ENCODE measurements at places on chromosomes 4 and X.

DNA sequence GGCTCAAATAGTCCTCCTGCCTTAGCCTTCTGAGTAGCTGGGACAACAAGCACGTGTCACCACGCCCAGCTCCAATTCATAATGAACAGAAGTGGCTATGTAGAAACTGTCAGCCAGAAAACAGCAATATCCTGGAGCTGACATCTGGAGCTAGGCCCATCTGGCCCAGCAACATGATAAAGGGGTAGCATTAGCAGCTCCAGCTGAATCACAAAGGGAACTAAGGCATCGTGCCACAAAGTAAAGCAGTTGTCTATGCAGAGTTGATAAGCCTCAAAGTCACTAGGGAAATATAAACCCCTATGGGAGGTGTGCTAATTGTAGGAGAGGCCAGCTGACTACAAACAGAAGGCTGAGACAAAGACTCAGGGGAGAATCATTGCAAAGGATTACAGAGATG is 270.5 kb upstream of the GPC4 start:
- no peak for DNase-seq

- DNase-seq, result no peak
Measured at GRCh38 chrX:7586126-7586525, 256.8 kb upstream of the VCX start.

GRCh38 chr4:161314371-161314770 is 849.4 kb downstream of the FSTL5 start:
- DNase-seq, result no peak

DNA sequence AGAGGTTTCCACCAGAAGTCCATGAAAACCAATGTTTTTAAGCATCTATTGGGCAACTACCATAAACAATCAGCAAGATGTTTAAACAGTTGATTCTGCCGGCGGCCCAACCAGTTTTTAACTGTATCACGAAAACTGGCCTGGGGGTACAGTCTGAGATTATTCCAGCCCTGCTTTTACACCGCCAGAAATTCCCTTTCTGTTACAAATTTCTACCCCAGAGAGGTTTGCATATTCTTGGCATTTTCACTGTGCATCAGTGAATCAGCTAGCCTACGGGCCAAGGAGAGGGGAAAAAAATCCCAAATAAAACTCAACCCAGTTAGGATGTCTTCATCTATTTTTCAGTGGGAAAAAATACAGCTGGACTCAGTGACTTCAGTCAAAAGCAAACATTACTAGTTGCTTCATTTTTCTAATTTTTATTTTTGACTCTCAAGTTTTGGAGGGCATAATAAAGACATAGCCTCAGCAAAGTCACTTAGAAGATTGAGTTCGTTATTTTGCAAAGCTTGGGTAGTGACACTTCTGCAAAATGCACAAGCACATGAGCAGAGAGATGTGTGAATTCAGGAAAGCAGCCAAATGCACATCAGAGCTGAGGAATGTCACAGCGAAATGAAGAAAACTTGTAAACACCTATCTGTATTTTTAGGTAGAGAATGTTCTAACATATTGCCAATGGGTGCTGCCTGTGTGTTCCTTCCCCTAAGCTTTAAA is 167.8 kb upstream of the GK2 start:
- no peak for DNase-seq

- DNase-seq, result no peak
Measured at GRCh38 chr4:37555322-37555721, 130.9 kb downstream of the RELL1 start.

DNA sequence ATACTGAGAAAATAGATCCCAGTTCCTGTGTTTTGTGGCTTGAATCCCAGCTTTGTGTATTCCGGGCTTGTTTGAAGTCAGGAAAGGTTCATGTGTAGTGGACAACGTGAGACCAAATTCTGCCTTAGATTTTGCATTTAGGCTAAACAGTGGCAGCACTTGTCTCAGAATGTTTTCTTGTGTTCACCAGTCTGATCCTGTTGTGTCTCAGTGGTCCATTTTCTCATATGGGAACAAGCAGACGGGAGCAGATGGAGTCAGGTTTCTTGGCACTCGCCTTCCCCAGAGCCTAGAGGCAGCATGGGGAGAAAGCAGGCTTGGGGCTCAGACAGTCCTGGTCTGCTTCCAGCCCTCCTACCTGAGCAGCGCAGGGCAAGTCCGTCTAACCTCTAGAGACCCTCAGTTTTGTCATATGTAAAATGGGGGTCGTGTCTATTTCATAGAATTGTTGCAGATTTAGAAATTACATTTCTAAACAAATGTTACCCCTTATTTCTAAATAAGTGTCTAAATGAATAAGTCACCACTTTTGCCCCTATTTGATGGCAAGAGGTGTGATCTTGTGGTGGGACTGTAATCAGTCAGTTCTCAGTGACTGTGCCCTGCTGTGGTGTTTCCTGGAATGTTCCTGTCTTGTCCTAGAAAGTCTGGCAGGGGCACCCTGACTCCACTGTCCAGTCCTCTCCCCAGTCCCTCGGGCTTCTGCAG is 28.3 kb upstream of the MSANTD1 start:
- DNase-seq, result no peak

DNA sequence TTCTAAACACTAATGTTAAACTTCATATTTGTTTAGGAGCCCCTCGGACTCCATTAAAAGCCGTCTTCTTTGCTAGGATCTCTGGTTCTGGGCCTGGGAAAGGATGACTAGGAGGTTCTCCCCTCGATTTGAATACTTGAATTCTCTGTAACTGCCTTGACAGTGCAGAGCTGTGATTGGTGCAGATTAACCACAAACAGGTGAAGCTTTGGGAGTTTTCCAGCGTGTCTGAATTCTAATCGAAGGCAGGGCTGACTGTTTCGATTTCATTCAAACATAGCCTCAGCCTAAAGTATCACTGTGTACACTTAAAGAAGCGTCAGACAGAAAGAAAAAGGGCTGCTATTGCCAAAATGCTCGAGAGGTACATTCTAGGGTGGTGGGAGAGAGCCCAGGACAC is 29.0 kb downstream of the TFDP3 start:
- no peak for DNase-seq

DNA sequence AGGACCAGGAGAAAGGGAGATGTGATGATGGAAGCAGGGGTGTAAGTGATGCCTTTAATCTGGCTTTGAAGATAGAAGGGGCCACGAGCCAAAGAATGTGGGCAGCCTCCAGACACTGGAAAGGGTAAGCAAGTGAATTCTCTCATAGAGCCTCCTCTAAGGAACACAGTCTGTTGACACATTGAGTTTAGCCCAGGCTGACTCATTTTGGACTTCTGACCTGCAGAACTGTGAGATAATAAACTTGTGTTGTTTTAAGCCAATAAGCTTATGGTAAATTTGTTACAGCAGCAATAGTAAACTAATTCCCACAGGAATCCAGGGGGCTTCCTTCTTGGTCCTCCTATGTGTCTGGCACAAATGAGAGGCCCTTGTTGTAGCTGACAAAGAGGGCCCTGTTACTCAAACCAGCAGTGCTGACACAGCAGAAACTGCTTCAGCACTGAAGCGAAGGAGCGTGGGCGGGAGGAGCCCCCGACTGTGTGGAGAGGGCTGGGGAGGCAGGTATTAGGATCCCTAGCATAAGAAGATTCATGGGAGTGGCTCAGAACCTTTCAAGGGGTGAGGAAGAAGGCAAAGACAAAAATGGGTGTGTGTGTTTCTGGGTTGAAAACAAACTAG is 268.7 kb downstream of the NR3C2 start:
- DNase-seq, result no peak

GRCh38 chr4:133624744-133625143 is 475.6 kb downstream of the PCDH10 start:
- no peak for DNase-seq

DNA sequence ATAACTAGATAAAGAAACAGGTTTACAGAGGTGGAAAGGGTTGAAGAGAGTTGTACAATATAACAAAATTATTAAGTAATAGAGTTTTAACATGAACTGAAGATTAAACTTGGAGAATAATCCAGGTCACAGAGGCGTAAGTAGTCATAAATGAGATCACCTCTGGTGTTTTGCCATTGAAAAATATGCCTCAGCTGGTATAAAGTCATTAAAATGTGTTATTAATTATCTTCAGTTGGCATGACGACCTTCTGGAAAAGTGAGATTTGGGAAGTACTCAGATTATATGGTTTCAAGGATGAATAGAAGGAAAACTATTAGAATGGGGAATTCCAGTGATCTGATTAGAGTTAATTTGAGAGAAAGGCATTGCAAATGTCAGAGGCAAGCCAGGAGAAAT is 237.5 kb upstream of the ANXA10 start:
- DNase-seq, result no peak

- no peak for DNase-seq
Measured at GRCh38 chr4:104758574-104758973, 263.9 kb upstream of the CXXC4 start.

- no peak for DNase-seq
Measured at GRCh38 chr4:143178923-143179322, 5.8 kb upstream of the USP38 start.

- no peak for DNase-seq
Measured at GRCh38 chr4:79651456-79651855, 243.4 kb upstream of the GK2 start.

- DNase-seq, result no peak
Measured at GRCh38 chr4:139628184-139629012, 37.2 kb upstream of the MGST2 start.

- DNase-seq, result no peak
Measured at GRCh38 chr4:32932156-32932555, 2212.0 kb downstream of the PCDH7 start.

DNA sequence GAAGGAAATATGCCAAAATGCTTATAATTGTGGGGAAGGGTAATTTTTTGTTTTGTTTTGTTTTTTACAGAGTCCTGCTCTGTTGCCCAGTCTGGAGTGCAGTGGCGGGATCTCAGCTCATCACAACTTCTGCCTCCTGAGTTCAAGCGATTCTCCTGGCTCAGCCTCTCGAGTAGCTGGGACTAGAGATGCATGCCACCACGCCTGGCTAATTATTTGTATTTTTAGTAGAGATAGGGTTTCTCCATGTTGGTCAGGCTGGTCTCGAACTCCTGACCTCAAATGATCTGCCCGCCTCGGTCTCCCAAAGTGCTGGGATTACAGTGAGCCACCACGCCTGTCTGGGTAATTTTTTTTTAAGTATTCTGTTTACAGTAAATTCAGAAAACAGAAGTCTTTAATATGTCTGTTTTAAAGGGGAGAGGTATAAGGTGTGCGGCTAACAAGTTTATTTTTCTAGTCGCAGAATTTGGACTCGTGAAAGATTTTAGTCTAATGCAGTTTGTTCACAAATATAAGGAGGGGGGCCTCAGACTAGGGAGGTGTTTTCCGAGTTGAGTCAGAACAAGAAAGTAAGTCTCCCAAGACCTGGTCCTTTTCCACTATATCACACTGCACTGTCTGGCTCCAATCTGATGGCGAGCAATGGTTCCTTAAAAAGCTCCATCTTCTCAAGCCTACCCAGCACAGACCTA is 1.5 kb downstream of the ACSL1 start:
- DNase-seq, result peak; percentile 37

DNA sequence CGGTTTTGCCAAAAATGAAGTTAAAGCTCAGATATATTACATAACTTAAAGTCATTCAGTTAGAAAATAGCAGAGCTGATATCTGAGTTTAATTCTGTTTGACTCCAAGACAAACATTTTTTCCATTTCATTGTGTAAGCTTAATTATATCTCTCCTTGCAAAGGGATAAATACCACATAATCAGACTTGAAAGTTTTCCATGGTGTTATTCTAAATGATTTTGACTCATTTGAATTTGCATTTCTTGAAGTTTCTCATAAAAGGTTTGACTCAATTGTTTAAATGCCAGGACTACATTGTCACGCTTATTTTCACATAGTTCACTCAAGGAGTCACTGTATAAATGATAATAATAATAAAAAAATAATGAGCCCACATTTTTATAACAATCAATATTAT is 39.4 kb upstream of the DDX60 start:
- no peak for DNase-seq

GRCh38 chr4:159173886-159174285 is 71.0 kb downstream of the RAPGEF2 start:
- DNase-seq, result no peak

DNA sequence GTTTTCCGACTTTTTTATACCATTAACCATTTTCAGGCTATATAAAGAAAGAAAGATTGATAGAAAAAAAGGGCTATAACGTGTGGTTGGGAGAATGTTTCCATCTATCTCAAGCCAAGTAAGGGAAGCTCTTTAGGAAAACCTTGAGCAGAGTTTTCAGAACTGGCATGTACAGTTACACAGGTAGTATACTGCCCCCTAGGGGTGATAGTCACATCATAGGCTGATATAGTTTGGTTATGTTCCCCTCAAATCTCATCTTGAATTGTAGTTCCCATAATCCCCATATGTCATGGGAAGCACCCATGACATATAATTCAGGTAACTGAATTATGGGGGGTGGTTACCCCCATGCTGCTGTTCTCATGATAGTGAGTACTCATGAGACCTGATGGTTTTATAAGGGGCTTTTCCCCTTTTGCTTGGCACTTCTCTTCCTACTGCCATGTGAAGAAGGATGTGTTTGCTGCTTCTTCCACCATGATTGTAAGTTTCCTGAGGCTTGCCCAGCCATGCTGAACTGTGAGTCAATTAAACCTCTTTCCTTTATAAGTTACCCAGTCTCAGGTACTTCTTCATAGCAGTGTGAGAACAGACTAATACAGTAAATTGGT is 186.8 kb downstream of the TMA16 start:
- DNase-seq, result no peak

DNA sequence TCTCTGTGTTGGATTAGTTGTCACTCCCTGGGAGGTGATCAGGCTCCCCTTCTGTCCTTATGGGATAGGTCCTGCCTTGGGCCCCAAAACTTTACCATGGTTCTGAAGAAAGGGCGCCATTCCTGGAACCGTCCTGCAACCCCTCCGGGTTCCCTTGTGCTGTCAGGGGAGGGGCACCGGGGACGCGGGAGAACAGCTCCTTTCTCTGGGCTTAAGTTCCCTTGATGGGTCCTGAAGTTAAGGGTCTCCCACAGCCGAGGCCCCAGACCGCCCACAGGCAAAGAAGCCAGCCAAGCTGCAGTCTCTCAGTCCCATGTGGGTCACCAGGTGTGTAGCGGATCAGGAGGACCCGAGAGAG is 44.8 kb downstream of the UGT2A3 start:
- DNase-seq, result no peak

Measured in sciatic nerve (tissue), 2 donors.